ENCODE measurements at places on chromosomes 12 and 14.

DNA sequence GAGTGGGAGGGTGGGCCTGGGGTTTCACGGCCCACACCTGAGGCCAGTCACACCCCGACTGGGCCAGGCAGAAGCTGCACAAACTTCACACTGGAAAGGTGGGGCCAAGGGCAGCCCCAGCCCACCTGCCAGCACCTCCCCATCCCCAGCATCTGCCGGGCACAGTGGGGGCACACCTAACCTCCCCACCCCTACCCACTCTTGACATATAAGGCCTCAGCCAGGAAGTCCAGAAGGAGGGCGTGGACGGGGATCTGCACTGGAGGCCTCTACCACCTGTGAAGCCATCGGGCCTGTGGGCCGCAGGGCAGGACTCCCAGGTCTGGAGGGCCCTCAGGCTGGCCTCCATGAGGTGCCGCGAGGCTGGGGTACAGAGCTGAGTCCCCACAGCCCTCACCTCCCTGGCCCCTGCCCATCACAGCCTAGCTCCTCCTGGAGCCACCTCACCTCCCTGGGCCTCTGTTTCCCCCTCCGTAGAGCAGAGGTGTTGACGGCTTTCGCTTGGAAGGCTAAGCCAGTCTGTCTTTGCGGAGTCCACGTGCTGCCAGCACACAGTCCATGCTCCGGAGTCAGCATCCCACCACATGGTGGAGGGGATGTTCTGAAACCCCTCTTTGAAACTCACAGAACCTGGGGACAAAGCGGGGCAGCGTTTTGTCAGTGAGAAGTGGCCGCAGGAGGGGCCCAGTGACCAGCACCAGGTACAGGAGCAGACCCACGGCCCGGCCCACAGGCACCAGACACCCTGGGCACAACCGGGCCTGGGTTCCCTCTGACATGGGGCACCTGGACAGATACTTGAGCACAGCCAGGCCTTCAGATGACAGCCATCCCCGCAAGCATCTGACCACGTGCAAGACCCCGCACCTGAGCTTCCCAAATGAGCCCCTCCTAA lies 38.2 kb upstream of the INF2 start:
- peaks cover 32% of the 10 kb centered on the region for H3K27me3 ChIP-seq
- H3K27ac ChIP-seq, result no peak overlapping the region
- H3K4me1 ChIP-seq, result peaks cover 11% of the 10 kb centered on the region
- no peak overlapping the region for H3K4me3 ChIP-seq
- H3K36me3 ChIP-seq, result peaks cover 13% of the 10 kb centered on the region
- no peak for DNase-seq

DNA sequence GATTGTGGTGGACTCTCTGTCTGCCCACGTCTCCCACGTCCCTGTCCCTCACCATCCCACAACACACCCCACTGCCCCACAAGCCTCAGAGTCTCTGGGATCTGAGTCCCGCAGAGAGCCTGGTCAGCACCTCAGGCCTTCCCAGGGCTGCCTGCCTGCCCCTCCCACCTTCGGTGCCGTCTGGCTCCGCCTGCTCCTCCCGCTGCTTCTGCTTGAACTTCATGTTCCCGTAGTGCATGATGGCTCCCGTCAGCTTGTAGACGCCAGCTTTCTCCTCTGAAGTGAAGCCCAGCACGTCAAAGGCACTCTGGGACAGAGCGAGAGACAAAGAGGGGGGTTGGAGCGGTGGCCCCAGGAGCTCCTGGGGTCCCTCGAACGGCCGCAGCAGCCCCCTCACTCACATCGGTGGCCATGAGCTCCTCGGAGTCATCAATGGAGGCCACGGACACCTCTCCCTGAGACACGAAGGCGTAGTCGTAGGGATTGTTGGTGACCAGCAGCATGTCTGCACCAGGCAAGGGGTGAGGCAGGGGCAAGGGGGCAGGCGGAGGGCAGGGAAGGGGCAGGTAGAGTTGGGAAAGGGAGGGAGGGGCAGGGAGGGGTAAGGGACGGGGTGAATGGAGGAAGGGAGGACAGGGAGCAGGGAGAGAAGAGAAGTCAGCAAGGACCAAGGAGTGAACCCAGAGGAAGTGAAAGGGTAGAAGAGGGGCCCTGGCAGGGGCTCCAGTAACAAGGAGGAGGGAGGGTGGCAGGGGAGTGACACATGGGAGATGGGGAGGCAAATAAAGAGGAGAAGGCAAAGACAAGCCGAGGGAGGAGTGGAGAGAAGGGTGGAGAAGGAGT lies 5.6 kb downstream of the MYH6 start:
- peaks cover 50% of the 10 kb centered on the region for H3K4me1 ChIP-seq
- H3K27me3 ChIP-seq, result peaks cover 34% of the 10 kb centered on the region

- H3K36me3 ChIP-seq, result no peaks in the 10 kb centered on the region
- H3K27ac ChIP-seq, result no peak overlapping the region
- H3K4me3 ChIP-seq, result no peak overlapping the region
- no peak for DNase-seq
- H3K27me3 ChIP-seq, result no peaks in the 10 kb centered on the region
Observed at GRCh38 chr14:102238131-102238530, 66.8 kb downstream of the MOK start.

DNA sequence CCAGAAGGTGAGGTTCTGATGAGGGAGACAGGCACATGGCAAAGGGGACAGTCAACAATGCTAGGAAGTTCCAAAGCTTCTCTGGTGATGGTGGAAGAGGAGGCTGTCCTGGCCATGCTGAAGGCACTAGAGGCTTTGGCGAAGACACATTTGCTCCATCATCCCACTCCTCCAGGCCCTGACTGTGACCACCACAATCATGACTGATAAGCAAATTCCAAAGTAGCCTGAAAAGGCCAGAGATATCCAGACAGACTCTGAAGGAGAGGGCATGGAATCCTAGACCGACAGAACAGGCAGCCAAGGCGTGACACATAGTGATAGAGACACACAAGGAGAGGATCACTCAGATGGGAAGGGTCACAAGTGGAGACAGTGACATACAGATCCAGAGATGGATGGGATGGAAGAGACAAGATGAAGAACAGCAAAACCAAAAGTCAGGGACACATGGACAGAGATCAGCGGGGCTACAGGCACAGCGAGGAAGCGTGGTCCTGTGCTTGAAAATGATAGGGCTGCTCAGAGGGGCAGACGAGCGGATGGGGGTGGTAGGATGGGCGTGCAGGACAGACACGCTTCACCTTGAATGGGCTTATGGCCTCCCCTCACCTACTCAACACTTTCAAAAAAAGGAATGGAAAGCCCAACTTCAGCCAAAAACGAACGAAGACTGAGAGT lies 1.3 kb downstream of the ZFHX2 start:
- no peaks in the 10 kb centered on the region for H3K36me3 ChIP-seq
- DNase-seq, result no peak
- H3K27me3 ChIP-seq, result peaks cover 3% of the 10 kb centered on the region
- H3K27ac ChIP-seq, result no peak overlapping the region

GRCh38 chr12:75766263-75767160 lies 255.1 kb upstream of the KRR1 start:
- peaks cover 38% of the 10 kb centered on the region for H3K4me1 ChIP-seq
- no peak overlapping the region for H3K4me3 ChIP-seq
- no peak for DNase-seq
- H3K27me3 ChIP-seq, result no peaks in the 10 kb centered on the region
- H3K36me3 ChIP-seq, result no peaks in the 10 kb centered on the region
